Activated CD8-positive, alpha-beta memory T cell treated with anti-CD3 and anti-CD28 coated beads, Interleukin-2, amount 50 U/mL, for 4 hours (primary cell): ENCODE measurements at places on chromosomes 1 and 21.

- DNase-seq, result no peak
Measured at GRCh38 chr1:157136133-157136532, 2.1 kb downstream of the ETV3 start.

DNA sequence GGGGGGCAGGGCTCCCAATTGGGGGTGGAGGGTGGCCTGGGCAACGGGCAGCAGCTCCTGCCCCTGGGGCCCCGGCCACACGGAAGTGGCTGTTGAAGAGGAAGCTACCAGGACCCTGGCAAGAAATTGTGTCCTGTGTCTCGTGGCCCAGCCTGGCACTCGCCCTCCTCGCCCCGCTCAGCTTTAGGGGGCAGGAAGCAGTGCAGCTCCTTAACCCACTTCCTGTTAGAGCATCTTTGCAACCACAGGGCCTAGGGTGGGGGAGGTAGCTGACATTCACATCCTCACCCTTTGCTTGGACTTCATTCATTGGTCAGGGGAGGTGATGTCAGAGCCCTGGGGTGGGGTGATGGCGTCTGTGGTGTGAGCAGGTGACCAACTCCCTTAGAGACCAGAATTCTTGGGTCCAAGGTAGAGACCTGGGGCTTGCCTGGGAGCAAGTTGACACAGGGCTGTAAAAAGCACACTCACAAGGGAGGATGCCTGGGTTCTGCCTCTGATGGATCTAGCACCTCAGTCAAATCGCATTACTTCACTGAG, at the start of gene ARHGAP30:
Gene ARHGAP30, minus strand, starts transcription at position 161 of the 540 bp plus-strand sequence. CDS start 267 bp downstream, outside the sequence.
- peak; percentile 79 for DNase-seq

- no peak for DNase-seq
Measured at GRCh38 chr21:43930074-43930847, 65.2 kb downstream of the AGPAT3 start.

DNA sequence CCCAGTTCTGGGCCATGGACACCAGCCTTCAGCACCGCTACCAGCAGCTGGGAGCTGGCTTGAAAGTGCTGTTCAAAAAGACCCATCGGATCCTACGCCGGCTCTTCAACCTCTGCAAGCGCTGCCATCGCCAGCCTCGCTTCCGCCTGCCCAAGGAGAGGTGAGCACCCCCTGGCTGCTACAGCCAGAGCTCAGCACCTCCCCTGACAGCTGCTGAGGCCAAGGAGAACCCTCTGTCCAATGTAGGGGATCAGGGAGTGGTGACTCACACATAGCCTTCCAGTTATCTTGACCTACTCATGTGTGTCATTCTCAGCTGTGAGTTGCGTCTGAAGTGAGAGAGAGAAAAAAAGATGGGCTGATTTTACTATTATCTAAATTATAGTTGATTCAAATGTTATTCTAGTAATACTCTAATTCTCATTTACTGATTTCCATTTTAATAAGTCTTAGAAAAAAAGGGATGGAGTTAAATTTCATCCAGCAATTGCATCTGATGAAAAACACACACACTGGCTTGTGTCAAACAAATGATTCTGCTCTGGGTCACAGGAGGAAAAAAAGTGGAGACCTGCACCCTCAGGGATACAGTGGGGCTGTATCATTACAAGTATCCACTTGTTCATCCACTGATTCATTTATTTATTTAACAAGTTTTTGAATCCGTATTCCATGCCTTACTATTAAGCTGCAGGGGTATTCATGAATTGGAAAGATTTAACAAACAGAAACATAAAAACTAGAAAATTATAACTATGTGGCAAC, 108.0 kb downstream of the BRINP2 start:
- no peak for DNase-seq

DNA sequence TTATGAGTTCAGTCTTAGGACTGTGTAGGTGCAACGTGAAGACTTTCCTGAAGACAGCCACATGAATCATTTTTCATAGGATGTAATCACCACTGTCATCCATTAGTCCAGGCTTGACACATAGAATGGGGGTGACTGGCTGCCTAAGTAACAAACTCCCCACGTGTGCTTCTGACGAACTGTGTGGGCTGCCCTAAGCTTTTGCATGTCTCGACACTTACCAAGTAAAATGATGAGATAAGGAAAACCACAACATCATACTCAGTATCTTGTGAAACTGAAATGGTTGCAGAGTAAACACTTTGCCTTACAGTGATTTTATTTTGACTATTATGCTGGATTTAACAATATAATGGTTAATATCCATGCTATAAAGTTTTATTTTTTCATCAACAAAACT, 19.5 kb downstream of the ERG start:
- DNase-seq, result no peak

- no peak for DNase-seq
Measured at GRCh38 chr1:175763797-175764196, 20.4 kb upstream of the TNR start.

DNA sequence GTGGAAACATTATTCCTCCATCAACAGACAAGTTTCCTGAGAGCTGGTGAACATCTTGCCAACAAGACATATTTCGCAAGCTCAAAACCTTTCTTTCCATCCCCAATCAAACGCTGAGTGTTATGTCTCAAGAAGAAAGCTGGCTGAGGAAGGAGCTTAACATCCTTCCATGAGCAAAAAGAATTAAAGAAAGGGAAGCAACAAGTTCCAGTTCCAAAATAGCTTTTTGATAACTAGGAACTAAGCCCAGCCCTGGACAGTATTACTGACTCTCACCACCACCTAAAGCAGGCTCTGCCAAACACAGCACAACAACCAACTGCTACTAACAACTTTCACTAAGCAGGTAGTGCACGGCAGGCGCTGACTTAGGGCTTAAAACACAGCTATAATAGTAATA, 50.2 kb downstream of the CAPZB start:
- DNase-seq, result no peak

- no peak for DNase-seq
Measured at GRCh38 chr21:23471877-23472276, 2135.4 kb downstream of the MRPL39 start.

- no peak for DNase-seq
Measured at GRCh38 chr1:201421041-201421440, 489 bp downstream of the TNNI1 start.

- DNase-seq, result no peak
Measured at GRCh38 chr1:3169665-3170356, 100.8 kb downstream of the PRDM16 start.

DNA sequence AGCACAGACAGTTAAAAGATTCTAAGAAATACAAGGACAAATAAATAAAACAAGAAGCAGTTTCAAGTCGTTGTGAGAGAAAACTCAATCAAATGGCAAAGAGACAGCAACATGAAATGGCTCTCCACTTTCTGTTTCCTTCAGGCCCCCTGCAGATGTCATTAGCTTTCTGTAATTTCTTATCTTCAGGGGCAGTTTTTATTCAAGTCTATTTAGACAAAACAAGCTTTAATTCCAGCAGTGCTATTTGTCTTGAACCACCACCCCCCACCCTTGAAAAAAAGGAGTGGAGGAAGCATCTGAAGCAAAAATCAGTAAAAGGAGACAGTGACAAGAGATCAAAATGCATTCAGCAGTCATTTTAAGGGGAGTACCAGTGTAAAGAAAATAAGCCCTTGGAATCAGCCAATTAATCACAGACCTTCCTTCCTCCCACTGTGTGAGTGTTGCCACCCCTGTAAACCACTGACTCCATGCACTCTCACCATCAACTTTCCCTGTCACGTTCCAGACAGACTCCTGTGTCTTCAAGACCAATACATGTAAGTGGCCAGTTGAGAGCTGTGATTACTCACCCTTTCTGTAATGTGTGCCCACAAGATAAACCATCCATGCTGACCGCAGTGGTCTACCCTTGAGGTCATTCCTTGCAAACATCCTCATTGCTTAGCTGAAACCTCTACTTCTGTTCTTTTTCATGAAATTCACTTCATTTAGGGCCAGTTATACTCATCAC, 136.1 kb upstream of the HOOK1 start:
- no peak for DNase-seq

GRCh38 chr1:156072251-156072650, 10.0 kb downstream of the MEX3A start:
- no peak for DNase-seq

DNA sequence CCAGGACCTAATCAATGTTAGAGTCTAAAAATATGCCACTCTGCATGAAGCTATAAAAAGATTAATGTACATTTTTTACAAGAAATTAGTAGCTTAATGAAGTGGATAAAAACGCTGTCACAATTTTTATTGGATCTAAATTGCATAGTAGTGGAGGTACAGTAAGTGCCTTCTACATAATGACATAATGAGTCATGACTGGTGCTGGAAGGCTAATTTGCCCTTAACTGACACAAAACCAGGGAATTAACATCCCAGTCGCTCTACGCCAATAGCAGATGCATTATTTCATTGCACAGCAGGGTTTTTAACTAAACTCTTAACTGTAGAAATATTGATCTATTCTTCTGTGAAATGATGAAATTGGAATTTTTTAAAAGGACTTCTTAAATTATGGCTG, 33.3 kb downstream of the RRAGC start:
- no peak for DNase-seq

DNA sequence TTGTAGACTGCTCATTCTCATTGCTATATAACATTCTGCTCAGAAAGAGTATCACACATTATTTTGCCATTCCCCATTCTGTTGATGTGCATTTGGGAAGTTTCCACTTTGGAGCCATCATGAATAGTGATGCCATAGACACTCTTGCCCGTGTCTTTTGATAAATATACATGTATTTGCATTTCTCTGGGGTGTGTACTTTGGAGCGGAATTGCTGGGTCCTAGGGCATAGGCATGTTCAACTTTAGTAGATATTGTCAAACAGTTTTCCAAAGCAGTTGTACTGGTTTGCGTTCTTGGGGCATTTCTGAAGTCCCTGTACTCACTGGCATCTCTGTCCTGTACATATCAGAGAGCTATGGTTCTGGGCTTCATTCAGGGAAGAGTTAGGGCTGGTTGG, 52.1 kb downstream of the PIK3CD start:
- no peak for DNase-seq

GRCh38 chr1:35475356-35475755, 81.8 kb downstream of the KIAA0319L start:
- DNase-seq, result no peak

GRCh38 chr21:42745511-42746239, 92.3 kb downstream of the PDE9A start:
- DNase-seq, result no peak

DNA sequence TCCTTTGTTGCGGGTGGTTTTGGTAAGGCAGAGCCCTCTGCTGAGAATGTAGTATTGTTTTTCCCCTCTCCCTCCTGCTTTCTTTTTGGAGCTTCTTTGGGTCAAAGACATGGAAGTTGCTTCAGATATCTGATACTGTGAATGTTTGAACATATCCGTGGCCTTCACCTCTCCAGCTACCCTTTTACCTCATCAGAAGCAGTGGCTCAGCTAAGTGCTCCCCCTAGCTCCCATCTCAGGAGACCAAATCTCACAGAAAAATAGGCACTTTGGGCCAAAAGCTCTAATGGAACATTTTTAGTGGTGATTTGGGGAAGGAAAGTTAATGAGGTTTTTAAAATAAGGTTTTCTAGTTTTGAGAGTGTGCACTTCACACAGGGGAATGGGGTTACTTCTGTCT, 6.3 kb downstream of the TMEM200B start:
- DNase-seq, result no peak

DNA sequence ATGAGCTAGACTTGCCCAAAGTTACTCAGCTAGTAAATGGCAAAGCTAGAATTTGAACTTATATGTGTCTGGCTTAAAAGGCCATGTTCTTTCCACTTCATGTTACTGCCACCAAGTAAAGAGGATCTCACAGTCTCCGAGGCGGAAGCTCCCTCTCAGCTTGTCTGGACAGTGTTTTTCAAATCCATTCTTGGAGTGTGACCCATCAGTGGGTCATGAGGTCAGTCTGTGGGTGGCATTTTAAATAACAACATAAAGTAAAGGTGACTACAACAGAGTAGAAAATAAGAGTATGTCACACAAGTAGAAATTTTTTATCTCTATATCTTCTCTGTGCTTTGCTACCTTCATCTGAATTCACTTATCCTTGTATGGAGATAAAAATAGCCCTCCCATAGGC, 3.2 kb upstream of the HMGB4 start:
- DNase-seq, result no peak

DNA sequence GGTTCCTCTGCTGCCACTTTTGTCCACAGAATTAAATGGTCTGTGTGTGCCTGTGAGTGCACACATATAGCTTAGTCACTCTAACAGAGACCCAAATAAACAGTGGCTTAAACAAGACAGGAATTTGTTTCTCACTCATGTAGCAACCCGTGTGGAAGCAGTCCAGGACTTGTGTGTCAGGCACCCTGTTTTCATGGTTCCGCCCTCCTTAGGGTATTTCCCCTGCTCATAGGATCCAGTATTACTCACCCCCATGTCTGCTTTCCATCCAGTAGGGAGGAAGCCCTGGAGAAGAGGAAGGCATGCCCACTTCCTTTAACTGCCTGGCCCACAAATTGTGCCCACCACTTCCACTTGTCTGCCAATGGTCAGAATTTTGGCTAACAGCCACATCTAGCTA, 41.3 kb upstream of the TACSTD2 start:
- DNase-seq, result no peak

DNA sequence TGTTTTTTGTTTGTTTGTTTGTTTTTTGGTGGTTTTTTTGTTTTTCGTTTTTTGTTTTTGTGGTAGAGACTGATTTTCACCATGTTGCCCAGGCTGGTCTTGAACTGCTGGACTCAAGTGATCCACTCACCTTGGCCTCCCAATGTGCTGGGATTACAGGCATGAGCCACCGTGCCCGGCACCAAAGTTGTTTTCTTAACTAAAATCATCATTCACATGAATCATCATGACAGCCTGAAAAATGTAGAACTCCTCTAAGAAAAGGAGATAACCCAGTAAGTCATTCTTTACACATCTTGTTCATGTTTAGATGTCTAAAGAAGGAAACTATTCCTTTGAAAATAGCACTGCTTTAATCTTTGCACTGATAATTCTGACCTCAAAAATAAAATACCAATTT, 37.5 kb downstream of the DISP1 start:
- no peak for DNase-seq

GRCh38 chr1:8349961-8350360, 32.0 kb downstream of the SLC45A1 start:
- no peak for DNase-seq

GRCh38 chr1:36728846-36729245, 246.1 kb upstream of the CSF3R start:
- DNase-seq, result no peak

GRCh38 chr1:27491748-27492700, 2.1 kb upstream of the WASF2 start:
- DNase-seq, result no peak

DNA sequence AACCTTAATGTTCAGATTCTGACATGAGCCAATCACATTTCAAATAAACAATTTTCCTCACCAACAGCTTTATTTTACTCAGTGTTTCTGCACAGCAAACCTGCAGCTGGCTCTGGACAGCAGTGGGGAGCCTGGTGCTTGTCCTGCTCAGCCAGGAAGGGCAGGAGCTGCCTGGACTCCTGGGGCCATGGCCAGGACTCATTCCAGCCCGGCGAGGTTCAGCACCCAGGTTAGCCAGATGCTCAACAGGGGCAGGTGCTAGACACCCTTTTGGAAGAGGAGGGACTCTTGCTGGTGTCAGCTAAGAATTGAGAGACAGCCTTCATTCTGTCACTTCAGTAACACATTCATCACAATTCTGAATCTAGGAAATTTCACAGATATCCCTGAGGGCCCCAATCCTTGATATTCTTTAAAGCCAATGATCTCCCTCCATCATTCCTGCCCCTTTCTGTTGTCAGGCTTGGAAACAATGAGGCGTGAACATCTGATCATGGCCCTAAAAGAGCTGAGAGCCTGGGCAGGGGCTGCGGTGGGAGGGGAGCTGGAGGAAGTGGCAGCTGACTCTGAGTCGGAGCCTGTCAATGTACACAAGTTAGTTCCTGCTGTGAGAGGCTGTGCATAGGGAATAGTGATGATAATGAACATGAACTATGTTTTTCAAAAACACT, 251.3 kb downstream of the SDCCAG8 start:
- DNase-seq, result no peak
